ENCODE measurements at places on chromosomes 13 and 19. TPM values are rescaled to one million over a fixed set of nuclear protein-coding genes. Genes with fewer than 3 reads are reported as not detected.

LTBP4 gene
- total RNA-seq: 202 TPM

ACER1 gene
- total RNA-seq: not detected

DNA sequence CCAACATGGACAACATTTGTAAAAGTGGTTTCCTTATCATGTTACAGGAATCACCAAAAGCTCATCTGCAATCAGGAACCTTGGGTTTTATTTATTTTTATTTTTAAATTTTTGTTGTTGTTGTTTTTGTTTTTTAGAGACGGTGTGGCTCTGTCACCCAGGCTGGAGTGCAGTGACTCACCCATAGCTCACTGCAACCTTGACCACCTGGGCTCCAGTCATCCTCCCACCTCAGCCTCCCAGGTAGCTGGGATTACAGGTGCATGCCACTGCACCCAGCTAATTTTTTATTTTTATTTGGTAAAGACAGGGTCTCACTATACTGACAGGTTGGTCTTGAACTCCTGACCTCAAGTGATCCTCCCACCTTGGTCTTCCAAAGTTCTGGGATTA, 13.6 kb upstream of the SERP2 start:
- no peak for DNase-seq

DNA sequence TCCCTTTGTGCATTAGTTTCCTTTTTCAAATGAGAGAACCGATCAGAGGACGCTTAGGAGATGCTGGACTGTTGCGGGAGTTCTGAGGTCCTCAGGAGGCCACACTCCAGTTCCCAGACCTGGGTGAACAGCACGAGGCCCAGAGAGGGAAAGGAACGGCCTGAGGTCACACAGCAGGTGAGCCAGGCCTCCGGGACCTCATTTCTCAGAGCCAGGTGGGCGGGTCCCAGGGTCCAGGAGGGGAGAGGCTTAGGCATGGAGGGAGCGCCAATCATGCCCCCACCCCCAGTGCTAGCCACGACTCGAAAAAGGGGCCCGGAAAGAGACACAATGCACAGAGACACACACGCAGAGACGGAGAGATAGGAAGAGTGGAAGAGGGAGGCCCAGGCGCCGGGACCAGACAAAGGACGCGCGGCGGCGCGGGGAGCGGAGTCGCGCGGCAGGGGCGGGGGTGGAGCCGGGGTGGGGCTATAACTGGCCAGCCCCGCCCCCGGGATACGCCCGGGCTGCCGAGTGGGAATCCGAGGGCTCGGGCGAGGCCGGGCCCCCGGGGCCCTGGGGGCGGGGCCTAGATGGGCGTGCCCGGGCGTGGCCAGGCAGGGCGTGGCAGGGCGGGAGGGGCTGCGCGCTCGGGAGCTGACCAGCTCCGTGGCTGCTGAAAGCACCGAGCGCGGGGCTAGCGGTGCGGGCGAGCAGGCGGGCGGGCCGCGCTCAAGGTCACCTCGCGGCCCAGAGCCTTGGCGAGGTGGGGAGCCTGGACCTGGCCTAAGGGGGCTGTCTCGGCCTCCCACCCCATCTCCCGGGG, 1.6 kb downstream of the ELAVL3 start:
- no peak for DNase-seq

ZNF615 gene
- 18.0 TPM for total RNA-seq

DNA sequence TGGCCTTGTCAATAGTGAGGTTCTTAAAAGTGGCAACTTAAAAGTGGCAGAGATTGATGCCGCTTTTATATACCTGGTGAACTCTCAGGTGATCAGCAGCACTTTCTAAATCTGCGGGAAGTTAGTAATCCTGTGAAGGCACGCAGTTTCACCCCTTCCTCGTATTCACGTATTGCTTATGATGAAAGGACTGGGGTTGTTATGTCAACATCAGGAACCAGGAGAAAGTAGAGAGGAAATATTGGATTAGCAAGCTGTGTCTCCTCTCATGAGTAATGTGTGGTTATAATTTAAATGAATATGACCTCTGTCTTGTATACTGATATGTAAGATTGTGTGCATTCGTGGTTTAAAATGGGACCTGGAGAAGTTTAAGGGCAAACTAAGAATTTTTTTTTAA, 544.6 kb downstream of the SLITRK6 start:
- no peak for DNase-seq

ARHGEF7 gene
- total RNA-seq: 41.0 TPM

EMC10 gene
- 48.5 TPM for total RNA-seq

DNA sequence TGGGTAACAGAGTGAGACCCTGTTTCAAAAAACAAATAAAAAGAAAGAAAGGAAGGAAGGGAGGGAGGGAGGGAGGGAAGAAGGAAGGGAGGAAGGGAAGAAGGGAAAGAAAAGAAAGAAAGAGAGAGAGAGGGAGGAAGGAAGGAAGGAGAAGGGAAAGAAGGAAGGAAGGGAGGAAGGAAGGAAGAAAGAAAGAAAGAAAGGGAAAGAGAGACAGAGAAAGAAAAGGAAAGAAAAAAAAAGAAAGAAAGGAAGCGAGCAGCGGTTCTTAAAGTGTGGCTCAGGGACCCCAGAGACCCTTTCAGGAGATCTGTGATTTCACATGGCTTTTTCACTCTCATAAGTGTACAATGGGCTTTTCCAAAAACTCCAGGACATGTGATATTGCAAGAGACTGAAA, 9.9 kb upstream of the CADM4 start:
- no peak for DNase-seq

DNA sequence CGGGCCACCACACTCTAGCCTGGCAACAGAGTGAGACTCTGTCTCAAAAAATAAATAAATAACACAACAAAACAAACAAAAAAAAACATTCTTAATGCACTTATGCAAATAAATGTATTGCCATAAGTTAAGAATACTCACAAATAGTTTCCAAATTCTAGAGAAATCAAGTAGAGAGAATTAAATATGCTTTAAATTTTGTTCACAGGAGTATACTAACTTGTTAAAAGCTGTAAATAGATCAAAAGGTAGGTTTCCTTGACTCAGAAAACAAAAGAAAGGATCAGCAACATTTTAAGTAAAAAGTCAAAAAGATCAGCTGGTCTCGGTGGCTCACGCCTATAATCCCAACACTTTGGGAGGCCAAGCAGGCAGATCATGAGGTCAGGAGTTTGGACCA, 50.5 kb upstream of the ZNF429 start:
- no peak for DNase-seq

PTGIR gene
- 5.8 TPM for total RNA-seq

- no peak for DNase-seq
Observed at GRCh38 chr13:77492982-77493381, 42.5 kb upstream of the SCEL start.

DNA sequence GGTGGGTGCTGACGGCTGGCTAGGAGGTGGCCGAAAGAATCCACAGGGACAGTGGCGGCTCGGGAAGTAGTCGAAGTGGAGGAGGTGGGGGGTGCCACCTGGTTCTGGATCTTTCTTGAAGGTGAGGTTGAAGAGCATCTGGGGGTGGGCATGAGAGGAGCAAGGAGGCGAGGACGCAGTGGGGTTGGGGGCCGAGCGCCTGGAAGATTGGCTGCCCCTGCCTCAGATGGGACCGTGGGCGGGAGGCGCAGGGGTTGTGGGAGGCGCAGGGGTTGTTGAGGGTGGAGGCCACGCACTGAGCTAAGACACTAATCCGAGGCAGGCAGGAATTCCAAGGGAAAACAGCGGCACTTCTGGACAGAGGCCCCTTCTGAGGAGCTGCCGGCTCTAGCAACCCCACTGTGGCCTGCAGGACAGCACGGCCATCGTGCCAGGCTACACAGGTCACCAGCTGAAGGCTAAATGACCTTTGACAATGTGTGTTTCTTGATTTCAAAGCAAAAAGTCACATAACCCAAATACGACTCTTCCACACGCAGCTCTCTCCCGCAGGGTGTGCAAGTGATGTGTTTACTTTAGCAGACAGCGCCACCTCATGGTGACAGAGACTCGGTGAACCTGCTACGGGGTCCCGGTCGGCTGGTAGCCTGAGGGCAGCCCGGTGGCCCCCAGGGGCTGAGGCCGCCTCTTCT, 44.1 kb upstream of the RANBP3 start:
- DNase-seq: peak; percentile 85

RNF225 gene
- total RNA-seq: not detected

DNA sequence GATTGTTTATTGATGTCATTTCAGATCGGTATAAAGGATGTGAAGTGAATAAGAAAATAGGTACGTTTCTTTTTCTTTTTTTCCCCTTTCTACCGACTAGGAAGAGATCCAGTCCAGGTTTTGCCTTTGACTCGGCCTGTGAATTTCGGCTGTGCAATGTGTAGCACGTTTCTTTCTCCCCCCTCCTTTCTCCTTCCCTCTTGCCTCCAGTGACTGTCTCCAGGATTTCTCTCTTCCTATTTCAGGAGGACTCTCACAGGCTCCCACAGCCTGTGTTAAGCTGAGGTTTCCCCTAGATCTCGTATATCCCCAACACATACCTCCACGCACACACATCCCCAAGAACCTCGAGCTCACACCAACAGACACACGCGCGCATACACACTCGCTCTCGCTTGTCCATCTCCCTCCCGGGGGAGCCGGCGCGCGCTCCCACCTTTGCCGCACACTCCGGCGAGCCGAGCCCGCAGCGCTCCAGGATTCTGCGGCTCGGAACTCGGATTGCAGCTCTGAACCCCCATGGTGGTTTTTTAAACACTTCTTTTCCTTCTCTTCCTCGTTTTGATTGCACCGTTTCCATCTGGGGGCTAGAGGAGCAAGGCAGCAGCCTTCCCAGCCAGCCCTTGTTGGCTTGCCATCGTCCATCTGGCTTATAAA, at the start of gene GPC6:
Gene GPC6, plus strand, starts transcription at position 185 of the 657 bp plus-strand sequence.
- peak; percentile 78 for DNase-seq

GRCh38 chr19:862581-863314, 3.3 kb downstream of the CFD start:
- DNase-seq: no peak

- no peak for DNase-seq
Observed at GRCh38 chr13:104281910-104282309, 1215.7 kb upstream of the SLC10A2 start.

ERCC2 gene
- total RNA-seq: 4.6 TPM

ELSPBP1 gene
- not detected for total RNA-seq

DNA sequence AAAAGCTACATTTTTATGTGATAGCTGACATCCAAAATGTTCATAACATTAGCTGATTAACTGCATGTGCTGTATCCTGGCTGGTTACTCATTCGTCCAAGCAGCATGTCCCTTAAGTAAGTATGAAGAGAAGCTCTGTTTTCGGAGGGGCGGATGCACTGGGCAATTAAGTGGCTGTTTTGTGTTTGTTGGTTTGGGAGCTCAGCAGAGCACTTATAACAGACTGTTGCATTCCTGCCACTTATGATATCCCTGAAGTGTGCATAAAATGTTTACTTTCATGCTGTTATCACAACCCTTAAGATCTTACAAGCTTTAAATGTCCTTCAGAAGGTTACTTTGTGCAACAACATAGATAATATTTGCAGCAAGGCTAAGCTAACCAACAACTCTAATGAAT, 264.1 kb downstream of the NALCN start:
- DNase-seq: no peak

DNA sequence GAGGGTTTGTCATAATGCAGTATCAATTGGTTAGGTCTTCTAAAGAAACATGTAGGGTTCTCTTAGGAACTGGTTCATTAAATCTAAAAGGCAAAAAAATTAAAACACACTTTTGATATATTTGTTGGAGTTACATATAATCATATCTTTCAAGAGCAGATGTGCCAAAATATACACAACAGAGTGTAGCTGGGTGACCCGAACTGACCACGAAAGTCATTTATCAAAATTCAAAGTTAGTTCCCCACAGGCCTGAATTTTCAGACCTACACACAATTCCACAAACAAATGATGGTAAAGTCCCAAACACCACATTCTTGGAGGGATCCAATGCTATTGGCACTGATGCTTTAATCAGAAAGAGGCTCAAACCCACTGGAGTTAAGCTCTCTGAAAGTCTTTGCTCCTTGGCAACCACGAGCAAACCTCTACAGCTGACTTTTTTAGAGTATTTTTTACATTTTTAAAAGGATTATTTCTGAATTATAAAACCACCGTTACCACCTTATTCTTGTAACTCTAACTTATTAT, 50.9 kb downstream of the IRS2 start:
- no peak for DNase-seq

- DNase-seq: no peak
Observed at GRCh38 chr19:41114132-41114531, at the start of gene CYP2F1. Gene CYP2F1, plus strand, starts transcription at chr19:41114432. Its CDS starts 1,757 bp downstream, at chr19:41116189.

KCNN4 gene
- total RNA-seq: 0.71 TPM

RNF113B gene
- not detected for total RNA-seq

- DNase-seq: no peak
Observed at GRCh38 chr13:58876473-58876872, 1244.9 kb downstream of the PCDH17 start.

UBE2L5 gene
- not detected for total RNA-seq

ERICH4 gene
- total RNA-seq: not detected

DNA sequence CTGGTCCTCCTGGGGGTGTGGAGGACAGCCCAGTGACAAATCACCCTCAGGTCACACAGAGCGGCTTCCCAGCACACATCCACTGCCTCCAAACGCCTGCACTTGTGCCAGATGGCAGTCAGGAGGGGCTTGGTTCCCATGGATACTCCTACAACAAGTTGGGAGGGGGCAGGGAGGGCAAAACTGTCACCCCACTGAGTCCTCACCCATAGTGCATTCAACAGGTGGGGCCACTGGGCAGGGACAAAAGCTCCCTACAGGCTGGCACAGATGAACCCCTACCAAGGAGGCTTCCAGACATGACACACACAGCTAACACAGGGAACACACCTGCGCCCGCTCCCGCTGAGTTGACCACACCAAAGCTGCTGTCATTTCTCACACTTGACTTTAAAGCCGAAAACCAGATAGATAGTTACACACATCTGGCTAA, 120.5 kb downstream of the STK24 start:
- no peak for DNase-seq

CAPN12 gene
- total RNA-seq: not detected

FXYD3 gene
- total RNA-seq: 15.3 TPM

IZUMO4 gene
- 6.0 TPM for total RNA-seq

TINCR gene
- 0.41 TPM for total RNA-seq

ATP4B gene
- total RNA-seq: not detected

DNA sequence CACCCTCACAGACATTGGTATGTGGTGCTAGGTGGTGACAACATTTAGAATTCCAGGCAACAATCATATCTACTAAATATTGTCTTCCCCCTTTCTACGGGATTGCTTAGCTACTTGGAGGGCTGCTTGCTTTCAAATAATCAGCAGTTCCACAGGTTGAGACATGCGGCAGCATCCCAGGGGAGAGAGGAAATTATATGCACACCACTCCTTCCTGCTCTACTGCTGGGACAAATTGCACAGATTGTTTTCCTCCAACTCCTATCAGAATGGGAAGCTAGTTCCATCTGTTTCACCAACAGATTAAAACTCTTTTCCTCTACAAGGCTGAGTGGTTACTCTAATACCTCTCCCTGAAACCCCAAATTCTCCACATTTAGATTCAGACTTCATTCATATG, 275.4 kb downstream of the DNAJC15 start:
- DNase-seq: no peak

DNA sequence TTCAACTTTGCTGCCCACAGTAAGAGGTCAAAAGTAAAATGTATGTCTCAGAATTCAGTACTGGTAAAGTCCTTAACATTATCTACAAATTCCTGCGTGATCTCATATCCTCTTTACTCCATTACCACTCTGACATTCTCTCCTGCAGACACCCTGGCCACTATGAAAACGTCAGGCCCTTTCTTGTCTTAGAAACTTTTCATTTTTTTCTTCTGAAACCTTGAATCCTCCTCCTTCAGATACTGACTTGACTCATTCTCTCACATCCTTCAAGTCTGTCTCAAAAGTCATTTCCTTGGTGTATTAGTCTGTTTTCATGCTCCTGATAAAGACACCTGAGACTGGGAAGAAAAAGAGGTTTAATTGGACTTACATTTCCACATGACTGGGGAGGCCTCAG, 262.3 kb downstream of the POU4F1 start:
- no peak for DNase-seq

Measured in sigmoid colon (tissue), 7 donors.